B cell (primary cell): ENCODE measurements at places on chromosomes 2 and 18. TPM values are rescaled to one million over a fixed set of nuclear protein-coding genes. Genes with fewer than 3 reads are reported as not detected.

GRCh38 chr2:119707117-119708087 is 28.4 kb downstream of the TMEM177 start:
- H3K4me1 ChIP-seq: peaks cover 5% of the 10 kb centered on the region
- no peak overlapping the region for H3K27ac ChIP-seq
- no peak overlapping the region for H3K4me3 ChIP-seq
- no peak for DNase-seq
- no peaks in the 10 kb centered on the region for H3K27me3 ChIP-seq

GNAL gene
- total RNA-seq: 0.12 and 0.36 TPM in 2 replicates

SLC9A4 gene
- 0.07 and 0.20 TPM in 2 replicates for total RNA-seq

GRCh38 chr2:63667132-63667700 is 78.5 kb downstream of the MDH1 start:
- H3K4me1 ChIP-seq: no peaks in the 10 kb centered on the region
- H3K27me3 ChIP-seq: no peaks in the 10 kb centered on the region
- DNase-seq: no peak

GRCh38 chr18:26458526-26459232 is 89.7 kb downstream of the KCTD1 start:
- no peaks in the 10 kb centered on the region for H3K27me3 ChIP-seq
- H3K4me1 ChIP-seq: no peaks in the 10 kb centered on the region
- no peaks in the 10 kb centered on the region for H3K36me3 ChIP-seq
- DNase-seq: no peak

C2orf72 gene
- not detected in 2 replicates for total RNA-seq

DNA sequence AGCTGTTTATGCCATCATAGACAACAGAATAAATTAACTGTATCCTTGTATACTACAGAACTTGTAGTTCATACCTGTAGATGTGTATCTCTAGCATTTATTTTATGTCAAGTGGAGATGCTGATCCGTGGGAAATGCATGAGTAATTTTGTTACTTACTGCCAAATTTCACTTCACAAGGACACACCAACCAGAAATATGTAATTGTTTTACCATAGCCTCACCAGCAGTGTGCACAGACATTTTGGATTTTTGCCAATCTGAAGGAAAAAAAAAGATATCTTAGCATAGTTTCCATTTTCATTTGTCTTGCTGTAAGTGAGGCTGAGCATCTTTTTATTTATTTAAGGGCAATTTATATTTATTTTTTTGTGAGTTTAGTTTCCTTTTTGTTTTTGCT is 265.1 kb upstream of the OSR1 start:
- no peaks in the 10 kb centered on the region for H3K4me1 ChIP-seq
- no peaks in the 10 kb centered on the region for H3K36me3 ChIP-seq
- no peak overlapping the region for H3K4me3 ChIP-seq
- no peak overlapping the region for H3K27ac ChIP-seq
- DNase-seq: no peak
